ENCODE measurements at places on chromosomes 2 and 18. TPM values are rescaled to one million over a fixed set of nuclear protein-coding genes. Genes with fewer than 3 reads are reported as not detected.

Gene GPD2
- 28.5 TPM for polyA plus RNA-seq

Gene IL36G
- polyA plus RNA-seq: 0.51 TPM

Gene CYB5A
- 112 TPM for polyA plus RNA-seq

Gene MAPRE3
- polyA plus RNA-seq: 20.7 TPM

Gene DYNAP
- 0.37 TPM for polyA plus RNA-seq

Gene GLI2
- polyA plus RNA-seq: 4.1 TPM

Gene POTEI
- 0.10 TPM for polyA plus RNA-seq

Gene CYP27A1
- 109 TPM for polyA plus RNA-seq

DNA sequence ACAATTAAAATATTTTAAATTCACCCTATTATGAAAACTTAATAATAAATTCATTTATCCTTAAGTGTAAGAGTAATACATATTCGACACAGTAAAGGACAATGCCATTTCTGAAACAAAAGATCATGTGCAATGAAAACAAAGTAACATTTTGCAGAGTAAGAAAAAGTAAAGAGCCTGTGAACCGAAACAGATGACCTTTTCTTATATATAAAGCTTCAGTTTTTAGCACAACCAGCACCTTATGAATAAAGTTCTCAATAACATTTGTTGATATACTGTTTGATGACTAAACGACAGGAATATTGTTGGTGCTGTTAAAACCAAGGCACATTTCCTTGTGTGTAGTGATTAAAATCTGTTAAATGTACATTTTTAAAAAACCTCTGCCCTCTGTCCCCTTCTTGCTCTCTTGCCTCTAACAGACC lies 1.5 kb downstream of the PELI1 start:
- DNase-seq: no peak
- H3K4me3 ChIP-seq: peak overlapping the region; percentile 61
- H3K4me1 ChIP-seq: peaks cover 14% of the 10 kb centered on the region
- peaks cover 6% of the 10 kb centered on the region for H3K36me3 ChIP-seq

GRCh38 chr2:142180820-142181533 lies 50.2 kb upstream of the LRP1B start:
- no peaks in the 10 kb centered on the region for H3K4me1 ChIP-seq
- no peaks in the 10 kb centered on the region for H3K27me3 ChIP-seq
- DNase-seq: no peak
- no peak overlapping the region for H3K27ac ChIP-seq
- H3K4me3 ChIP-seq: no peak overlapping the region
- no peaks in the 10 kb centered on the region for H3K36me3 ChIP-seq

DNA sequence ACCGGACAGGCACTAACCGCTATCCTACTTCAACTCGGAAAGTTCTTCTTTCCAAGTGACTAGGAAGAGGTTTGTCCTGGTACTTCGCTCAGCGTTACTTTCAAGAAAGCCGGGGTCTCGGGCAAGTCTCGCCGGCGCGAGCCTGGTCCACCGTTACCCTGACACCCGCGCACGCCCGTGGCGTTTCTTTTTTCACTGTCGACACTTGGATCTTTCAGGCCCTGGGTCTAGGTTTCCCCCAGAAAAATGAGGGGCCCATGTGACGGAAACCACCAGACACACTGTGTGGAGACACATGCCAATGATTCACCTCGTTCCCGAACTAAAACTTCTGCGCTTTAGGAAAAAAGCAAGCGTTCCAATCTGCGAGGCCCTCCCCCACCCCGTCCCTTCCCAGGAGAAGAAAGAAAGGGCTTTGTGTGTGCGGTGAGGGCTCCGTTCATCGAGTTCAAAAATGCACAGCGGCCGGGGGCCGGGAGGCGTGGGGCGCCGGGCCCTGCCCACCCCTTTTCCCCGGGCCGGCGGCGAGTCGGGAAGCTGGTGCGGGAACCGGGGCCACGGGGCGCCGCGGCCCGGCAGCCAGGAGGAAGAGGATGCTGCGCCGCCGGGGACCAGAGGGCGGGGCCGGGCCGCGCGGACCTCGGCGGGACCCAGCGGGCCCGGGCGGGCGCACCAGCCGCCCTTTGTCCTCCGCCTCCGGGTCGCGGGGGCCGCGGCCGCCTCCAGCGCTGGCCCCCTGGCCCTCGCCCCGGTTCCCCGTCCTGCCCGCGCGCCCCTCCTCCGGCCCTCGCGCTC lies 2.6 kb downstream of the ZNF521 start:
- H3K4me3 ChIP-seq: peak overlapping the region; percentile 29
- peak overlapping the region; percentile 23 for H3K27ac ChIP-seq
- H3K4me1 ChIP-seq: peaks cover 6% of the 10 kb centered on the region
- DNase-seq: peak; percentile 31
- no peaks in the 10 kb centered on the region for H3K36me3 ChIP-seq

DNA sequence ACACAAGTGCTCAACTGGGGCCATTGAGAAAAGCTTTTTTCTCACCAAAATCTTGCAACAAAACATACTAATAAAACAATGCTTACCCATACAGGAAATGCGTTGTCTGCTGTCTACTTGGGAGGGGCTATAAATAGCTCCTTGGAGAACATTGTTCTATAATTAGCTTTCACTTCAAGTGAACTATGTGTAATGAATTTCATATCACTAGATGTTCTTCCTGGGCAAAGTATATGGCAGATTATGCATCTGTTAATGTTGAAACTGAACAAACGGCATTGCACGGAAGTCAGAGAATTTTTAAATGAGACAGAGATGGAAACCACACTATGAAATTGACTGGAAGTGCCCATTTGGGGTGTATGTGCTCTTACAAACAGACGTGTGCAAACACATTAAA lies 6.4 kb upstream of the NPAS2 start:
- H3K27me3 ChIP-seq: no peaks in the 10 kb centered on the region
- H3K4me1 ChIP-seq: peaks cover 16% of the 10 kb centered on the region
- H3K27ac ChIP-seq: peak overlapping the region; percentile 8
- H3K4me3 ChIP-seq: no peak overlapping the region
- H3K36me3 ChIP-seq: no peaks in the 10 kb centered on the region

DNA sequence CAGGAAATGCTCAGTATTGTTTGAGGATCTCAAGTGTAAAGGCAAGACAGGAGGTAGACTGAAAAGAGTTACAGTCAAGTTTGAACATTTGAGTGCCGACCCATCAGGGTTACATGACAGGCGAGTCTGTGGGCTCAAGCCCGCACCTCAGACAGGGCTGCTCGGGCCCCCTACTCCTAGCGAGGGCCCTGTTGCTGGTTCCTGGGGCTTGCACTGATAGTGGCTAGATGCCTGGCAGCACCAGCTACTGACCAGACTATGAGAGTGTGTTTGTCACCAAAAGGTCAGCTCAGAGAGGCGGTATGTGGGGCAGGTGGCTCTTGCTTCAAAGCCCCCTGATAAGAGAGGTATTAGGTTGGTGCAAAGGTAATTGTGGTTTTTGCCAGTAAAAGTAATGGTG lies 35.6 kb upstream of the CYP27C1 start:
- H3K4me1 ChIP-seq: no peaks in the 10 kb centered on the region
- no peaks in the 10 kb centered on the region for H3K27me3 ChIP-seq
- no peak for DNase-seq
- H3K36me3 ChIP-seq: peaks cover 38% of the 10 kb centered on the region
- no peak overlapping the region for H3K27ac ChIP-seq

DNA sequence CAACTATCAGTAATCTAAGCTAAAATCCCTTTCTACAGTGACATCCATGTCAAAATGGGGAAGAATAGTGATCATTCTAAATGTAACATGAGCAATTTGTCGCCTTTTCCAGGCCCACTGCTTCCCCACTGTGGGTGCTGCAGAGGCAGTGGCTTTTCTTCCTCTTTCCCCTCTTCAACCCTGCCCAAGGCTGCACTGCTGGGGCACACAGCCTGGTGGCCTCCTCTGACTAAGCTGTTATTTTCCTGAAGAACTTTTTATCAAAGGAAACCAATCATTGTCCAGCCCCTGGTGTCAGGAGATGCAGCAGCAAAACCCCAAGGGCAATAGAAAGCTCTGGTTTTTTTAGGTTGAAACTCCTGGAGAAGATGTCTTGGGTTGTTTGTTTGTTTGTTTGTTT lies 117.6 kb upstream of the KLF7 start:
- no peaks in the 10 kb centered on the region for H3K36me3 ChIP-seq
- H3K4me1 ChIP-seq: no peaks in the 10 kb centered on the region
- DNase-seq: no peak
- peaks cover 3% of the 10 kb centered on the region for H3K27me3 ChIP-seq
- H3K27ac ChIP-seq: no peak overlapping the region

DNA sequence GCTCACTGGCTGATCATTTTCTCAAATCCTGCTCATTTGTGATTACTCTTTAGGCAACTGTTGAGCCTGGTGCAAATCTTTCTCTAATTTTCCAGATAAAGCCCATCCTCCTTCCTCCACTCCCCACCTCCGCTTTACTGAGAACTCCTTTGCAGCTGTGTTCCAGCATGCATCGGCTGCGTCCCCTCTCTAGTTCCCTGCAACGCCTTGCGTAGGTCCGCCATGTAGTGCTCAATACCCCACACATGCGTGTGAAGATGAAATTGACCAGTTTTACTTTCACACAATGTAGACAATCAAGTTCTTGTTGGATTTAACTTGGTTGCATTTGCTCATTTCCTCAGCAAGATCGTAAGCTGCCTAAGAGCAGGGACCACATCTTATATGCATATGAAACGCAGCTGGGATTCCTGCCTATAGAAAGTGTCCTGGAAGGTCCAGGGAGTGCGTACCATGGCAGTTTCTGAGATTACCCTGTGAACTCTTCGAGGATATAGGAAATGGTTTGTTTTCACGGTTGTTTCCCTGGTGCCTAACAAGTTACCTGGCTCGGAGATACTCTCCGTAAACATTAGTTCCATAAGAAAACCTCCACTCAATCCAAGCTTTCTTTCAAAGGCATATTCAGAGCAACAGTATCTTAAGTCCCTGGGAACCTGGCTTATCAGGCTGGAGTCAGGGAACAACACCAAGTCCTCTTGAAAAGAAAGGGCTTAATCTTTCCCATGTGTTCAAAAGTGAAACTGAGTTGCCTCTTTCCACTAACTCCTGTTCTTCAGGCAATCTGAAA lies 766.4 kb upstream of the ID2 start:
- no peaks in the 10 kb centered on the region for H3K27me3 ChIP-seq
- DNase-seq: peak; percentile 69
- H3K4me1 ChIP-seq: no peaks in the 10 kb centered on the region
- H3K4me3 ChIP-seq: no peak overlapping the region

DNA sequence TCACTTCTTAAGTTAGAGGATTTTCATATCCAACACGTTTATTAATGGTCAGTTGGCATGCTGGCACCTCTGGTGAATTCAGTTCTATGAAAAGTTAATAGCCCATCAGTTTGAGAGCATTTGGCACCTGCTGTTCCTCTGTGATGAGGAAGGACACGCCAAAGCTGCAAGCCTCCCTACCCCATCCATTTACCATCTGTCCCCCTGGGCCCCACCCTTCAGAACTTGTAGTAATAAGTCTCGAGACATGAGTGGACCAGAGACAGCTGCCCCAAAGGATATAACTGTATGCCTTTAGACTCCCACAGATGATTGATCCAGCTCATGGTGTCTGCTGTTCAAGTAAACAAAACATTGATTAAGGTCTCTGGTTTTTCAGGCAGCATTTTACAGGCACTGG lies 6.3 kb downstream of the OST4 start:
- DNase-seq: no peak
- H3K4me1 ChIP-seq: peaks cover 8% of the 10 kb centered on the region
- peaks cover 43% of the 10 kb centered on the region for H3K36me3 ChIP-seq
- H3K27me3 ChIP-seq: no peaks in the 10 kb centered on the region

DNA sequence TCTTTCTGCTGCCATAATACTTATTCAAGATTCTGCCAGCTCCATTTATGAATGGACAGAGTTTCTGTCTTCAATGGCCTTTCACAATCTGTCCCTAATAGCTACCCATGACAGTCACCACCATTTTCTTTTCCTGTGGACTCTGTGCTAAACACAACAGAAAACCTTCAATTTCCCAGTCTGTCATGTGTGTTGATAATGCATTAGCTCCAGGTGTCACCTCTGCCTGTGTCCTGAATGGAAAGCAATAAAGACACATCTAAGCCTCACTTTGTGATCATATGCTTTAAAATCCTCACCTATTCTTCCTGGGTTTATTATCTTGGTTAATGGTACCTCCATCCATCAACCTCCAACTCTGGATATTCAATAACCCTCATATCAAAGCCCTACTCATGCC lies 772.2 kb downstream of the DCDC2C start:
- H3K4me3 ChIP-seq: no peak overlapping the region
- no peaks in the 10 kb centered on the region for H3K4me1 ChIP-seq
- H3K36me3 ChIP-seq: no peaks in the 10 kb centered on the region
- DNase-seq: no peak
- H3K27ac ChIP-seq: no peak overlapping the region

DNA sequence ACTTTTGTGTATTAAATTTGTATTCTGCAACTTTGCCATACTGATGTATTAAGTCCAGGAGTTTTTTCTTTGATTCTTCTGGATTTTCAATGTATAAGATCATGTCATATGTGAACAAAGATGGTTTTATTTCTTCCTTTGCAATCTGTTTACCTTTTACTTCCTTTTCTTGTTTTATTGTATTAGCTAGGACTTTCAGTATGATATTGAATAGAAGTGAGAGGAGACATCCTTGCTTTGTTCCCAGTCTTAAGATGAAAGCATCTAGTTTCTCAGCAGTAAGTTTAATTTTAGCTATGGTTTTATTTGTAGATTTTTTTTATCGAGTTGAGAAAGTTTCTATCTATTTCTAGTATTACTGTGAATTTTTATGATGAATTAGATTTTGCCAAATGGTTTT lies 25.5 kb downstream of the VRK2 start:
- no peak overlapping the region for H3K27ac ChIP-seq
- no peaks in the 10 kb centered on the region for H3K4me1 ChIP-seq
- no peak overlapping the region for H3K4me3 ChIP-seq
- no peak for DNase-seq
- H3K27me3 ChIP-seq: no peaks in the 10 kb centered on the region

GRCh38 chr18:33673689-33674088 lies 95.7 kb downstream of the ASXL3 start:
- no peaks in the 10 kb centered on the region for H3K4me1 ChIP-seq
- H3K27me3 ChIP-seq: no peaks in the 10 kb centered on the region
- no peak overlapping the region for H3K27ac ChIP-seq
- H3K36me3 ChIP-seq: no peaks in the 10 kb centered on the region
- H3K4me3 ChIP-seq: no peak overlapping the region

DNA sequence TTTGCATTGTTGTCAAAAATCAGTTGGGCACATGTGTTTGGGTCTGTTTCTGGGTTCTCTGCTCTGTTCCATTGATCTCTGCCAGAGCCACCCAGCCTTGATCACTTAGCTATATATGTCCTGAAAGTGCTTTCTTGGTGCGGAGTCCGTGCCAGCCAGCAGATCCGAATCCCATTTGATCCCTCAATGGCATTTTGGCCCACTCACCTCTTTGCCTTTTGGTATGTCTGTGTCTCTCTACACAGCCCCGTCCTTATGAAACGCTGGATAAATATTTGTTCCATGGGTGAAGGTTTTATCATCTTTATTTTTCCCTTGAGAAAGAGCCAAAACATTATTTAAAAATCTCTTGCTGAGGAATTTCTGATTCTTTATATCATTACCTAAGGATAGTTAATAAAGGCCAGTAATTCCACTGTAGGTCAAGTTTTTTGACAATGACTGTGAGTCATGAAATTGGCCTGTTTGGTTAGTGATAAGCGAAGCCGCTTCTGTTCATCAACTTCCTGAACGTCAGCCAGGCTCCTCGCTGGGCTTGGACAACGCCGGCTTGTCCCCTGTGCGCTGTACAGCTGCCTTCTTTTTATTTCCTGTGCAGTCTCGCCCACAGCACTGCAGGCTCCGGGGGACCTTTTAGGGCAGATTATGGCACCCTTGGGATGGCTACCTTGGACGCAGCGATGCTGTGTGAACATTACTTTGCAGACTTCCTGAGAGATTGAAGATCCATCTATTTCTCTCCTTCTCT lies 24.9 kb downstream of the MTCL1 start:
- H3K27ac ChIP-seq: peak overlapping the region; percentile 13
- DNase-seq: peak; percentile 67
- no peak overlapping the region for H3K4me3 ChIP-seq
- H3K27me3 ChIP-seq: no peaks in the 10 kb centered on the region
- peaks cover 10% of the 10 kb centered on the region for H3K4me1 ChIP-seq

- H3K4me1 ChIP-seq: no peaks in the 10 kb centered on the region
- no peak overlapping the region for H3K4me3 ChIP-seq
- H3K36me3 ChIP-seq: no peaks in the 10 kb centered on the region
- no peak for DNase-seq
Measured at GRCh38 chr2:38933653-38934052, 44.0 kb downstream of the ARHGEF33 start.
